Activated naive CD8-positive, alpha-beta T cell treated with anti-CD3 and anti-CD28 coated beads for 36 hours (primary cell): ENCODE measurements at places on chromosomes 1 and 21.
A peak's percentile ranks its signal among the peaks of the same experiment; 100 is the strongest.

GRCh38 chr1:53548031-53548491 lies 88.9 kb downstream of the DMRTB1 start:
- no peak for DNase-seq

- no peak for DNase-seq
Measured at GRCh38 chr21:33732038-33732437, 89.7 kb downstream of the ITSN1 start.

- no peak for DNase-seq
Measured at GRCh38 chr1:220123889-220124288, 30.0 kb downstream of the IARS2 start.

DNA sequence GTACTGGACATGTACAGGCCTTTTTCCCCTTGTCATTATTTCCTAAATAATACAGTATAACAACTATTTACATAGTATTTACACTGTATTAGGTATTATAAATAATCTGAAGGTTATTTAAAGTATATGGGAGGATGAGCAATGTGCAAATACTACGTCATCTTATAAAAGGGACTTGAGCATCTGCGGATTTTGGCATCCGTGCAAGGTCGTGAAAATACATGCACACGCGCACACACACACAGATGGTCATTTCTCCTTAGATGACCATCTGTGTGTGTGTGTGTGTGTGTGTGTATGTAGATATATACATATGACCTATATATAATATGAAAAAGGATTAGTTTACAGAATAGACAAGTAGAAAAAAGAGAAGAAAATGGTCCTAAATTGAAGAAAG lies 15.4 kb downstream of the ALG14 start:
- DNase-seq = no peak

DNA sequence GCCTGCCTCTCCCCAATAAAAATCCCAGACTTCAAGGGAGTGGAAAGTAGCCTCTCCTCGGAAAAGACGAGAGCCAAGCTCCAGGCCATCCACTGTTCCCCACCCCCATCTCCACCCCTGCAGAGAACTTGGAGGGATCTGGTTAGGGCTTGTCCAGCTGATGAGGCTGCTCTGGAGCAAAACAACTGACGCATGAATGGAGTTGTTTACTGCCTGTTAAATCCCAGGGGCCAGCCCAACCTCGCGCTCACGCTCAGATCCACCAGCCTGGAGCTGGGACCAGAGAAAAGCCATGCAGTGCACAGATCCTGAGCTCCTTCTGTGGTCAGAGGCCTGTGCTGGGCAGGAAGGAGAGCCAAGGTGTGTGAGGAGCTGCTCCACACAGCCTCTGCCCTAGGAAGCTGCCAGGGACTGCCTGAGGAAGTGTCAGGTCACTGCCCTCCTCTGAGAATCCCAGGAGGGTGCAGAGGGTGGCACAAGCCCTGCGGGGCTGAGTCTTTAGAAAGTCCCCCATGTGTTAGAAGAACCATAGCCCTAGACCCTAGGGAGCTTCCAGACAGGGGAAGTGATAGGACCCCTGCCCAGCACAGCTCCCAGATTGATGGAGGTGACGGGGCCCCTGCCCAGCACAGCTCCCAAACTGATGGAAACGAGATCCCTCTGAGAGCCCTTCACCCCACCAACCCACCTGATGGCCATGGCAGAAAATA lies 109.0 kb upstream of the IPO9 start:
- no peak for DNase-seq

GRCh38 chr1:221204055-221204833 lies 325.0 kb downstream of the HLX start:
- DNase-seq = no peak

DNA sequence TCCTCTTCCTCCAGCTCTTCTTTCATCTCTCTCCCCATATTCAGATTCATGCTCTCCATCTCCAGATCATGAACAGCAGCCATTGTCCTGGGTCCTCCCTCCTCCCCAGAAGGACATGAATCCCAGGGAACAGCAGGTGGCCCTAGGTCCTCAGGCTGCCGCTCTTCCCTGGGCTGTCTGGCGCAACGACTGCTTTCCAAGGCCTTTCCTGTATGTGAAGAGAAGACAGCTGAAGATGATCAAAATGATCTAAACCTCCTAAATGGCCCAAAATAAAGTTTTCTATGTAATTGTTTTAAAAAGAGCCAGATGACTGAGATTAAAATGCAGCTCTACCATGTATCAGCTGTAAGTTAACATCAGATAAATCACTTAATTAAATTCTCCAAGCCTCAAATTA lies 22.5 kb downstream of the RHBDL2 start:
- DNase-seq = no peak

DNA sequence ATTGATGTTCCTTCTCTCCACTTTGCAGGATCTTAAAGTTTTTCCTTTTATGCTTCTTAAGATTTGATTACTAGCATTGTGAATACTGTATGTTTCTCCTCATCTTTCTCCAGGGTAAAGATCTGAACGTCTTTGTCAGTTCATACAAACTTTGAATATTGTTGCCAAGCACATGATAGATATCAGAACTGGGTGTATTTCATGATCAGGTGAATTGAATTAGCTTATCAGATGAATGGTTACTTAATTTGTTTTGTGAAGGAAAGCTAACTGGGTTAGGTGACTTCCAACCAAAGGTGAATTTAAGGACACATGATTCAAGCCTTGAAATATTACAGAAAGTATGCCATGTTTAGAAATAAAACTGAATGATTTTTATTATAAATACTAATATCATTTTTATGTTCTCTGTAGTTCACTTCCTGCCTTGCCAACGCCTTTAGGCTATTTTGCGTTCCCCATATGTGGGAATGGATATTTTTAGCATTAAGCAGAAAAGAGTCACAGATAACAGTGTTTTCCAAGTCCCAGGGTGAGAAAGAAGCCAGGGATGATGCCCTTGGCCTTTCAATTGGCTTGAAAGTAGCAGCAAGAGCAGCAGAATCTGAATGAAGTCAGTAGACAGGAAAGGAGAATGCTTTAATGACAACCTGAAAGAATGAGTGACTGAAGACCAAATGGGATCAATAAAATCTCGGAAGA lies 752.1 kb downstream of the NCAM2 start:
- no peak for DNase-seq

GRCh38 chr21:26814386-26814785 lies 30.8 kb downstream of the ADAMTS1 start:
- DNase-seq = no peak

DNA sequence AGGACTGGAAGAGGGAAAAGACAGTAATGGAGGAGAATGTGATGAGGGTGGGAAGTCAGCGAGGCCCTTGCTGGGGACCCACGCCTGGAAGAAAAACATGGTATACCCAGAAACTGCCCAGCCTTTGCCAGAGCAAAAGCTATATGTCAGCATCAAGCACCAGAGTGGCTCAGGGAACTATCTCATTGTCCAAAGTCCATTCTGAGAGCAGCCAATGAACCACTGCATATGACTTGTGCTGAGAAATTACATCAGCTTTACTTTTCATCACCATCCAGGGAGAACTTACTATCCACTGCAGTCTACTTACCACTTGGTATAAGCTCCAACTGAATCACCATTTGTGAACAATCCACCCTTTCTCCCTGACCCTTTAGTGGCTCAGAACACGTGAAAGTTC lies 148.1 kb downstream of the TTLL7 start:
- DNase-seq = no peak

DNA sequence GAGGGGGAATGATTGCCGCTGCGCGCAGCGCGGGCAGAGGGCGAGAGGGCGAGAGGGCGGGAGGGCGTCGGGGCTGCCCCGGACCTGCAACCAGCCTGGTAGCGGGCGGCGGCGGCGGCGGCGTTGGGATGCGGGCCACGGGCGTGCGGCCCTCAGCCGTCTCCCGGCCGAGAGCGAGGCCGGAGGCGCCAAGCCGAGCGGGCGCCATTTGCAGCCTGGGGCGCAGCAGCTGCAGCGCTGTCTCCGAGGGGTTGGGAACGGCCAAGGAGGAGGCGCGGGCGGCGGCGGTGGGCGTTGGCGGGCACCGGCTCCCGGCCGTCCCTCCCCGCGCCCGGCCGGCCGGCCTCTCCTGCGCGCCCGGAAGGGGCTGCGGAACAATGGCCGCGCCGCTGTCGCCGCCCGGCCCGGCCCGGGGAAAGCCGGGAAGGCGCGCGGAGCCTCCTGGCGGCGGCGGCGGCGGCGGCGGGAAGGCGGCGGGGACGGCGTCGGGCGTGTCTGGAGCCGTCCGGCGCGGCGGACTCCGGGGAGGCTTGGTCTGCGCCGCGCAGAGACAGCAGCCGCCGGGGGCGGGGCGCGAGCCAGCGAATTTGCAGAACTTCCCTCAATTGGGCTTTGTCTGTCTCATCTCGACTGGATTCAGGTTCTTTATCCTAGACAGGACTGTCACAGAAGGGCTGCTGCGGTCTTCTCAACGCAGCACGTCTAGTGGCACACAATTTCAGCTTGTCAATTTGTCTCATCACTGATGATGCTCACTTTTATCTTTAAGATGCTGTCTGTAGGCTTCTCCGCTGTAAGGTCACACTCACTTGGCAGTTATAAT lies 35.7 kb downstream of the ZBTB8B start:
- peak; percentile 31 for DNase-seq

DNA sequence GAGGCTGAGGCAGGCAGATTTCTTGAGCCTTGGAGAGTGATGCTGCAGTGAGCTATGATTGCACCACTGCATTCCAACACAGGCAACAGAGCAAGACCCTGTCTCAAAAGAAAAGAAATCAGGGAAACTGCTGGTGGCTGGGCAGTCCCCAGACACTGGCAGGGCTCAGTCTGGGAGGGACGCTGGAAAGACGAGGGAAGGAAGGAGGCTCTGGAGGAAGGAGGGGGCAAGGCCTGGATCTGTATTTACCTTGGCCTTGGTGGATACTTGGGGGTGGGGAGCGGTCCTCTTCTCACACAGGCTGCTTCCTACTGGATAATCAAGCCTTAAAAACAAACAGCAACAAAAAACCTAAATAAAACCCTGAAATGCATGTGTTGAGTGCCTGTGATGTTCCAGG lies 24.4 kb downstream of the KCNQ4 start:
- no peak for DNase-seq

- DNase-seq = no peak
Measured at GRCh38 chr1:218479436-218480115, 134.4 kb downstream of the TGFB2 start.

DNA sequence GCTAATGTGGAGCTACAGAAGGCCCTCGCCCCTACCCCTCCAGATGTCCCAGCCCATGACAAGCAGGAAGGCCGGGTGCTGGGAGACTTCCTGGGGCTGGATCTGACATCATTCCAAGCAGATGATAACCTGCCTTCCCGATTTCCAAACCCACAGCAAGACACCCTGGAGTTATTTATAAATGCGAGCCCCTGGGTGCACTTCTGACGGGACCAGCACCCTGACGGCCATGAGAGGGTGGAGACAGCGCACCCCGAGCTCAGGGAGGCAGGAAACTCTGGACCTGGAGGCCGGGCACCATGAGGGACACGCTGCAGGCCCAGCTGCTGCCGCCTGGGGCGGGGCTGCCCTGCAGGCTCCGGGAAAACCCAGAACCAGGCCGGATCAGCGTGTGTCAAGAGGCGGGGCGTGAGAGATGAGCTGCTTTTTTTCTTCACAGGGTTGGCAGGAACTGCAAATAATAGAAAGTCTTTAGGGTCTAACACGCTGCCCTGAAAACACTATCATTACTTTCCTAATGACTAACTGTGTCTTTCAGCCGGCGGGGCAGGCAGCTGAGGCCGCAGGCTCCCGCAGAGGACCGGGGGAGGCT lies 2.5 kb upstream of the PCBP3 start:
- no peak for DNase-seq

- DNase-seq = no peak
Measured at GRCh38 chr1:197799271-197799670, 24.0 kb upstream of the DENND1B start.

GRCh38 chr1:14034506-14034905 lies 334.5 kb downstream of the PRDM2 start:
- no peak for DNase-seq

GRCh38 chr1:88126467-88126866 lies 557.6 kb upstream of the PKN2 start:
- no peak for DNase-seq

DNA sequence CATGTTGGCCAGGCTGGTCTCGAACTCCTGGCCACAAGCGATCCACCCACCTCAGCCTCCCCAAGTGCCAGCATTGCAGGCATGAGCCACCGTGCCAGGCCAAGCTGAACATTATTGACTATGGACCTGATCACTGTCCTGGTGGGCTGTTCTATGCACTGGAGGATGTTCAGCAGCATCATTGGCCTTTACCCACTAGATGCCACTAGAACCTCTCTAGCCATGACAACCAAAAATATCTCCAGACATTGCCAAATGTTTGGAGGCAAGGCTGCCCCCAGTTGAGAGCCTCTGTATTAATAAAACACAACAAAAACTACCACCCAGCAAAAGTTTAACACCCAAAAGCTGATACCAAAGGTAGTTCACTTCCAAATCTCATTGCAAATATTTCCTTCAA lies 110.8 kb upstream of the SOD1 start:
- no peak for DNase-seq

DNA sequence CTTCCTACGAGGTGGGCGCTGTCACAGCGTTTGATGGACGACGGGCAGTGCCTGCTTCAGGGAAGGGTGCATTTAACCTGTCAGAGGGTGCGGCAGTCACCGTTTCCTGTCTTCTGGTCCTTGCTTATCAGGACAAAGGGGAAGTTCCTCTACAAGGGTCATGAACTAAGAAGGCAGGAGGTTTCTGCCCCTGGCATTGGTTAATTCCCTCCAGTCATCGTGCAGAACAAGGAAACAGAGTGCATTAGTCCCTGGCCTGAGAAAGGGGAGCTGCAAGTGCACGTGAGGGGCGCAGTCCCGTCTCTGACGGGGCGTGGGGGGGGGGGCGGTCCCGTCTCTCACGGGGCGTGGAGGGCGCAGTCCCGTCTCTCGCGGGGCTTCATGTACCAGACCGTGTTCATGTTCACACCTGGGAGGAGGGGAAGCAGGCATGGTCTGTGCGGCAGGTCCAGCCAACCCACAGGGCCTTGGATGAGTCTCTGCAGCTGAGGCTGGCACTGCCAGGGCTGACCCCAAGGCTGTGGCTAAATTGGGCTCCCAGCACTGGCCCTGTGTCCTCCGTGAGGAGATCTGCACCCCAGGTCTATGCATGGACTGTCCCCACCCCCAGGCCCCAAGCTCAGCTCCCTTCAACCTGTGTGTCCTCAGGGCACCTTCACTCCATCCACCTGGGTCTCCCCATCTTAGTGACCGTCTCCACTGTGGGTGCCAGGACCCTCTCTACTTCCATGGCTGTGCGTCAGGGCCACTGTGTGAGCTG lies 89.2 kb upstream of the COL6A1 start:
- DNase-seq = no peak

- DNase-seq = no peak
Measured at GRCh38 chr1:118564961-118565703, 380.1 kb upstream of the SPAG17 start.

DNA sequence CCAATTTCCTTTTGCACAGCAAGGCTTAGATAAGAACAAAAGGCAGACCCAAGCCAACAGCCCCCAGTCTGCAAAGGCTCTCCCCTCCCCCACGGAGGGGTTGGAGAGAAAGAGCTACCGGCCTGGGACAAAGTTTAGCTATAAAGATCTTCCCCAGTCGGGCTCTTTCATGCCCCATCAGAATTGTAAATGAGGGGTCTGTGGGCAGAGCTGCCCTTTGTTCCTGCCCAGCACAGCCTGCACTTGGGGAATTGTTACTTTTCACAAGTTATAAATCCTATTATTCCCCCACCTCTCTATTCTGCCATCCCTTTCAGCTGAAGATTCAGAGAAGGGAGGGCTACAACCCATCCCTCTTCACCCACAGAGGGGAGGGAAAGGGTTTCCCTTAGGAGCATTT lies 3.5 kb downstream of the MYCL start:
- DNase-seq = no peak

- no peak for DNase-seq
Measured at GRCh38 chr1:112409414-112409813, 13.4 kb downstream of the CTTNBP2NL start.

- no peak for DNase-seq
Measured at GRCh38 chr1:53314606-53315005, 13.3 kb downstream of the LRP8 start.
